Activated naive CD8-positive, alpha-beta T cell treated with anti-CD3 and anti-CD28 coated beads, Interleukin-2, amount 10 ng/mL, durations not matched to agents 7 days and 5 days (primary cell): ENCODE measurements at places on chromosomes 7 and 10. TPM values are rescaled to one million over a fixed set of nuclear protein-coding genes. Genes with fewer than 3 reads are reported as not detected.

The EEPD1 gene
- 2.3 TPM for total RNA-seq

The VENTX gene
- total RNA-seq = 0.11 TPM

The TCTN3 gene
- total RNA-seq = 16.2 TPM

The FAM25A gene
- not detected for total RNA-seq

The NKX1-2 gene
- total RNA-seq = not detected

The CALHM1 gene
- 0.94 TPM for total RNA-seq

The FBXL13 gene
- 0.65 TPM for total RNA-seq

The MGMT gene
- 24.7 TPM for total RNA-seq

The ATOH7 gene
- not detected for total RNA-seq

The C10orf53 gene
- total RNA-seq = not detected

The STOX1 gene
- total RNA-seq = 0.67 TPM

The AGAP9 gene
- 4.3 TPM for total RNA-seq
